ENCODE measurements at places on chromosomes 1 and 21.

GRCh38 chr1:113415310-113416070 is 25.2 kb downstream of the MAGI3 start:
- no peak for DNase-seq

DNA sequence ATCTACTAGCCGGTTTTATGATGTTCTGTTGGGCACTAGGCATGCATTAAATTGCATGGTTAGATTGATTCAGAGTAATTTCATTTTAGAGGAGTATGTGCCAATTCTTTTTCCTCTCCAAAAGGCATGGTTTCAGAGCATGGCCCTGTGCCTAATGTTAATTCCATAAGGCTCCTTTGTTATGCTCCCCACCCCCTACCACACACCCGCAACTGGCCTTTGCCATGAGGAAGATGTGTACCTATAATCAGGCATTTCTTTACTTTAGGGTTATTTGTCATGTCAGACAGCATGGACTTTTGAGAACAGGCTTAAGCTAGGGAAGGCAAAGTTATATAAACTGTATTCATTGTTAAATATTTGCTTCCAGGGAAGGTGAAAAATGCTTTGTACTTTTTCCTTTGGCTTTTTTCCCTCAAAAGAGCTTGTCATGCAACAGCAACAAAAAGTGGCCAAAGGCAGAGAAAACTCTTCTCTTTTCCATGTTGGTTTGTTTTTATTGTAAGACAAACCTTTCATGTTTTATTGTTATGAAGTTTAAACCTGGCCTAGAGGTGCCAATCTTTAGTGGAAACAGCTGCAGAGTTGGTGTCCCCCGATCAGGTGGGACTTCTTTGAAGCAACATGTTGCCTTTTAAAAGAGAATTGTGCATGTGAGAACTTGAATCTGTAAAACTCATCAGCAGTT is 24.3 kb upstream of the NBL1 start:
- no peak for DNase-seq

GRCh38 chr1:154751690-154752089 is 118.4 kb downstream of the KCNN3 start:
- no peak for DNase-seq

DNA sequence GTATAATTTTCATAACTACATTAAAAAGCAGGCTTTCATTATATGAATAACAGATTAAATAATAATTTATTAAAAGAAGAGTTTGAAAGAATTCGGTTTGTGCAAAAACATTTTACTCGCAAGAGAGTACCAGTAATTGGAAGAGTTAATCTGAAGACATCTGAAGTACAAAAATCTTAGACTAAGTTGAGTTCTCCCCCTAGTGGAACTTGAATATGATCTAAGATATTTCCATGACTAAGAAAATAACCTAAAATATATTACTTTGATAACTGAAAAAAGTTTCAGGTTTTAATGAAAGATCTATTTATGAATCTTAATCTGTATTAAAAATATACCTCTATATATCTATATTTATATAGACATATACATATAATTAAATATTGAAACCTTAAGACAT is 112.5 kb upstream of the GFI1 start:
- peak; percentile 59 for DNase-seq

- DNase-seq, result no peak
Measured at GRCh38 chr1:41766546-41766945, 152.2 kb downstream of the HIVEP3 start.

GRCh38 chr1:108850929-108851328 is 6.0 kb downstream of the AKNAD1 start:
- DNase-seq, result no peak

DNA sequence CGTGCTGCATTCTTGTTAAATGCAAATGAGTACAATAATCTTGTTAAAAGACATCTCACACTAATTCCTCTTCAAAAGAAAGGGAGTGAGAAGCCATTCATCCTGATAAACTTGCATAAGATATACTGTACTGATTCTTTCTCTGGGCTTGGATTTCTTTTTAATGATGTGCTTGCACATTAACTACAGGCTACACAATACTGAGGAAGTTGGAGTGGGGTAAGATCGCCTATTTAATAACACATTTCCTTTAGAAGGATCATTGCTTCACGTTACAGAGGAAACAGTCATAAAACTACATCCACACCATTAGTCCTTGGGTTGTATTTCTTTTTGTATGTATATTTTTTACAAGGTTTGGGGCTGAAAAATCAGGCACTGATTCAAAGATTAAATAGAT is 36.6 kb downstream of the NRIP1 start:
- DNase-seq, result no peak

DNA sequence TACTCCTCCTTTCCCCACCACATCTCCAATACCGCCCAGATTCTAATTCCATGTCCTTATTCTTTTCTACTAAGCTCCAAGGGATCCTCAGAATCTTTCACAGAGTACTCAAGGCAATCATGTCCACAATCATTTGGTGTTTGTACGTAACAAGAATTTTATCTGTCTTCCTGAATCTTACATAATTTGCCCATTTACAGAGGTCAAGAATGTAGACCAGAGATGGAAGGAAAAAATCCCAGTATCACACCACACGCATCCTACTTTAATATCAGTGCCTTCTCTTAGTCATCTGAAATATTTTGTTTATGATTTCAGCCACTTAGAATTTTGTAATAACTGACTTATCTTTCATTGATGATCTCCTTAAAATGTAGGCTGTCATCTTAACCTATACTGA is 366.0 kb upstream of the LRRC7 start:
- DNase-seq, result no peak

DNA sequence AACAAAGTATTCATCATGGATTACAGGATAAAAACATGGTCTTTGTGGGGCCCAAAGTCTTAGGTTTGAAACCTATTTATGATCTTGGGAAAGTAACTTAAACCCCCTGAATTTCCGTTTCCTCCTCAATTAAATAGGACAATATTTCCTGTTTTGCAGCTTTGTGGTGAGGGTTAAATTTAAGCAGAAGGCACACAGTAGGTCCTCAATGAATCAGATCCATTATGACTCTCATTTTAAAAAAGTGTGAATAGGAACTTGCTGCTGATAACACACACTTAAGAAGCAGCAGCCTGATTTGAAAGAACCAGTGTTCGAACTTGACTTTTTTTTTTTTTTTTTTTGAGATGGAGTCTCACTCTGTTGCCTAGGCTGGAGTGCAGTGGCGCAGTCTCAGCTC is 41.4 kb upstream of the VASH2 start:
- no peak for DNase-seq

DNA sequence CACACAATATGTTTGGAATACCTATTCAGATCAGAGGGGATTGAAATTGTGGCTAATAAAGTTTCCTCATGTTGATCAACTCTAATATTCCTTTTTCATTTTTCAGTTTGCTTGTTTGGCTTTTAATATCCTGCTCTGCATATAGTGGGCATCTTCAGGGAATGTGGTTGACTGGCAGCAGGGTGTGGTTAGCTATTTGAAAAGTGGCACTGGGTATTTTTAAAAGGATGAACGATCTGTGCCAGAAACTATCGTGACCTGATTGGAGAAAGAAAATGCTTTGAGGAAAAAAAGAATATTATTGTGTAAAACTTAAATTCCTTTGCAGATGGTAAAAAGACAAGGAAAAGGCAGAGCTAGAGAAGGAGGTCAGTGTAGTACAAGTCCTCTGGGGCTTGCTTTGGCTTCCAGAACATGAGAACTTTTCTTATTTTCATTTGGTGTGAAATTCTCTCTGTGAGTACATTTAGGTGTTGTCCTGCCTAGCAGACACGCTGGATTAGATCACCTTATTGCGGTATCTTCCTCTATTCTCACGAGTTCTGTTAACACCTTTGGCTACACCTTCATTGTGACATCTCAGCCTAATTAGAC is 329.7 kb upstream of the SNX7 start:
- DNase-seq, result no peak

GRCh38 chr1:204294357-204294756 is 65.4 kb downstream of the PLEKHA6 start:
- DNase-seq, result no peak

- DNase-seq, result peak; percentile 39
Measured at GRCh38 chr21:35138665-35139381, 89.7 kb upstream of the RUNX1 start.

DNA sequence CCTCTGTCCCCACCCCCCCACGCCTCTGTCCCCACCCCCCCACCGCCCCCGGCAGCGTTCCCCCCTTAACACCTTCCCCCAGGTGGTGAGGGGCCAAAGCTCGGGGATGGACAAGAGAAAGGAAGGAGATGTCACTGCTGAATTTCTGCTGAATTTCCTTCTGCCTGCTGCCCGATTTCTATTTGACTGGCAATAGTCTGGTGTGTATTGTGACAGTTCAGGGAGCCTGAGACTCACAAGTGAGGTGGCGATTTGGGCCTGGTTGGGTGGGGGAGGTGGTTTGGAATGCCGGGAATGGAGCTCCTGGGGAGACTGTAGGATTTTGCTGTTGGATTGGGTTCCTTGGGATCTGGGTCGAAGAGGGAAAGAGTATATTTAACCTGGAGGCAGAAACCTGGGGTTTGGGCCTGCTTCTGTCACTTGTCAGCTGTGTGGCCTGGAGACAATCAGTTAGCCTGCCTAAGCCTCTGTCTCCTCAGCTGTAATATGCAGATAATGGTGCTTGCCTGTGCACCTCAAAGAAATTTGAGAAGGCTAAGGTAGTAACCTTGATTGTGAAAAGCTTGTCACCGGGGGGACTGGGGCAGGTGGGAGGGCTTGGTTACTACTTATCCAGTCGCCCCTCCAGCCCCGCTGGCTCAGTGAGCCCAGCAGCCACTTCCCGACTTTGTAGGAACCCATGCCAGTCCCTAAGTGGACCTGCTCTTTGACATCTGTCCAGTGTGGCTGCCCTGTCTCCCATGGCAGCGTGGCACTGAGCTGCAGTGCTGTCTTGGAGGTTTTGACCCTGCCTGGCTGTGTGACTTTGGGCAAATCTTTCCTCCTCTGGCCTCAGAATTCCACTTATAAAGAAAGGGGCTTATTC is 7.7 kb upstream of the LMNA start:
- no peak for DNase-seq

GRCh38 chr1:154752273-154753030 is 117.6 kb downstream of the KCNN3 start:
- DNase-seq, result no peak

DNA sequence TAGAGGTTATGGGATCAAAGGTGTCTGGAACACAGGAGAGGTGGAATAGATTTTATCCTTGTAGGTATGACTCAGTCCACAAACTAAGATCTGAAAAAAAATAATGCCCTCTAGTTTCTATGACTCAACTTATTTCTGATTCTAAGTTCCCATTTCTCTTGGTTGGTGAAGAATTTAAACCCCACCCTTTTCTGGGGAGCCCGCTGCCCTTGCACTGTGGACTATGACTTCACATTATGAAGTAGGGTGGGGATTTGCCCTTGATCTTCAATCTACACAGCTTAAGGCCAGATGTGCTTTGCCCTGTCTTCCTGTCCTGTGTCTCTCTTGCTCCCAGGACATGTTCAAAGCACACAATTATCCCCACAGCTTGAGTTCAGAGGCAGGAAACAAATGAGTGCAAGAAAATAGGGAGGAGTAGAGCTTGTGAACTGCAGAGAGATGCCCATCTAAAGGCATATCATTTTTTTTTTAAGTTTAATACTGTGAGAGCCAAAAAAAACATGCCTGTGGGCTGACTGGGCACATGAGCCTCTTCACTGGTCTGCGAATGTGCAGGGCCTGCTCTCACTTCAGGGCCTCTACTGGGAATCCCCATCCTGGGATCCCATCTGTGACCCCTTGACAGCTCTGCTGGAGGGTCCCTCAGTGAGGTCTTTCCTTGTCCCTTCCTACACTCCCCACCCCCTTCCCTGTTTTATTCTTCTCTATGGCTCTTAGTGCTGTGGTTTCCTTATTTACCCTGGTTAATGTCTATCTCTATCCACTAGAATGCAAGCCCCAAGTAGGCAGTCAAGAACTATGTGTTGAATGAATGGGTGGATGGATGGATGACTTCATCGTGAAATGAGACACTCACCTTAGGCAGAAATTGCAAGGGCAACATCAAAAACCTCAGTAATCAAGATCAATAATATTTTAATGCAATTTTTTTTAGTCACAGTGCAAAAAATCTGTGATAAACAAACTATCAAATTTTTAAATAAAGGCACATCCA is 61.5 kb downstream of the CD58 start:
- DNase-seq, result peak; percentile 67

DNA sequence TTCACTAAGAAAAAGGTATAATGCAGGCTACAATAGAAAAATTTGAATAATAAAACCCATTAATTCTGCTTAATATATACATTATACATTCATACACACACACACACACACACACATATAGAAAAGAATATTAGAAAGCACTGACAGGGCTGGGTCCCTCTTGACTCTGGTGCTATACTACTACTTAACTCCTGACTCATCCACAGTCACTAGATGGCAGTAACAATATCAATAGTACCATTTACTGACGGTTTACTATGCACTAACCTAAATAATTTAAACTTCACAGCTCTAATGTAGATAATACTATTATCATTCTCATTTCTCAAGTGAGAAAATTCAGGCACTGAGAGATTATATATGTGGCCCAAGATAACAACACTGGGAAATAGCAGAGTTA is 87.5 kb downstream of the COP1 start:
- peak; percentile 1 for DNase-seq

GRCh38 chr1:221166559-221167318 is 287.5 kb downstream of the HLX start:
- DNase-seq, result peak; percentile 46

DNA sequence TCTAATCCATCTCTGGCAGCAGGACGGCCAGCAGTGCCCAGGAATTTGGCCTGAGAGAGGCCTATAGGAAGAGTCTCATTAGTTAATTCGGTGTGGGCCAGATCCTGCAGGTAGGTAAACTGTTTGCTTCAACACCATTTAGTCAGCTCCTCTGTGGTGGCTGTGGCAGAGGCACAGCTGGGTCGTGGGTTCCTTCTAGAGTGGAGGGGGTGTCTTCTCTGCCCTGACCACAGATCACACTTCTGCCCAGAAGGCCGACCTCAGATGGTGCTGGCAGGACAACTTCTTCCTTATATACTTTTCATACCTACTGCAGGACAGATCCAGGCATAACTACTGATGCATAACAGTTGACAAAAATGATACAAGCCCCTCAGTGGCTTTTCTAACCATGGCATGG is 281.4 kb downstream of the RPS6KC1 start:
- DNase-seq, result no peak

GRCh38 chr1:41768583-41768982 is 150.1 kb downstream of the HIVEP3 start:
- no peak for DNase-seq

DNA sequence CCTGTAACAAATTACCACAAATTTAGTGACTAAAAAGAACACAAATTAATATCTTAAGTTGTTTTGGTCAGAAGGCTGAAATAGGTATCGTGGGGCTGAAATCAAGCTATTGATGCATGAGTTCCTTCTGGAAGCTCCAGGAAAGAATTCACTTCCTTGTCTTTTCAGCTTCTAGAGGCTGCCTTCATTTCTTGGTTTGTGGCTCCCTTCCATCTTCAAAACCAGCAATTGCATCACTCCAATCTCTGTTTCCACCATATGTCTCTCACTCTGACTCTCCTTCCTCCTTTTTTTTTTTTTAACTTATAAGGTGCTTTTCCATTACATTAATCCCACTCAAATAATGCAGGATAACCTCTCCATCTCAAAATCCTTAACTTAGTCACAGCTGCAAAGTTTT is 78.4 kb downstream of the OLFM3 start:
- no peak for DNase-seq
